Stimulated activated CD8-positive, alpha-beta memory T cell treated with anti-CD3 and anti-CD28 coated beads, Interleukin-7, amount 100 ng/mL, for 48 hours (primary cell): ENCODE measurements at places on chromosomes 1 and 21.

- DNase-seq = no peak
Observed at GRCh38 chr1:66156144-66156543, 363.4 kb downstream of the PDE4B start.

DNA sequence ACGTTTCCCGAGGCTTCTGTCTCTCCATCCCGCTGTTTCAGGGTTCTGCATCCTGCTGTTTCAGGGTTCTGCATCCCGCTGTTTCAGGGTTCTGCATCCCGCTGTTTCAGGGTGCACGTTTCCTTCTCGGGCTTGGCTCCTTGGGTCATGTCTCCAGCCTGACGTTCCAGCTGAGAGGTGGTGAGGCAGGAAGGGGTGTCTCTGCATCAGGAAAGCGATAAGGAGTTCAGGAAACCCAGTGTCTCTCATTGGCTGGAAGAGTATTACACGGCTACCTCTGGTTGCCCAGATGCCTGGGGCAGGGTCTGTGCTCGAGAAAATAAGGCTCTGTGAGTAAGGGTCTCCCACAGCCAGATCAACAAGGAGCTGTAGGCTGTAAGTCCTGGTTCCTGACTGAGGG is 21.1 kb downstream of the ADARB1 start:
- DNase-seq = no peak

GRCh38 chr21:46377789-46378188 is 53.8 kb downstream of the PCNT start:
- DNase-seq = no peak

GRCh38 chr1:243945727-243946126 is 95.7 kb upstream of the AKT3 start:
- DNase-seq = no peak

GRCh38 chr1:33460947-33461629 is 11.4 kb upstream of the ZSCAN20 start:
- DNase-seq = no peak

DNA sequence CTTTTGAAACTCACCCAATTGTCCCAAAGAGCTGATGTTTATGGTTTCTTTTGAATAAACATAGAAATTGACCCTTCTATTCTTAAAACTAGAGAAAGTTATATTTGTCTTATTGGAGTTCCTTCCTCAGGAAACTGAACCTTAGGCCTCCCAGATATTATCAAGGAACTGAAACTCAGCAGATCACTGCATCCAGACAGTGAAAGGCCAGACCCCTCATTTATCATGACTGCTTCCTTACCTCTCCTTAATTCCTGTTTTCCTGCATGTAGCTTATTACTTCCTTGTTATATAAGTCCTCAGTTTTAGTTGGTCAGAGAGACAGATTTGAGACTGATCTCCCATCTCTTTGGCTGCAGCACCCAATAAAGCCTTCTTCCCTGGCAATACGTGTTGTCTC is 27.5 kb downstream of the SLC22A15 start:
- DNase-seq = no peak

GRCh38 chr1:78687914-78688313 is 38.3 kb downstream of the IFI44 start:
- no peak for DNase-seq

GRCh38 chr1:44718091-44718490 is 12.9 kb downstream of the RNU5D-1 start:
- no peak for DNase-seq
